IMR-90 (cell line): ENCODE measurements at places on chromosomes 5 and 9.
A peak's percentile ranks its signal among the peaks of the same experiment; 100 is the strongest.

GRCh38 chr5:1400211-1400855, 44.9 kb downstream of the SLC6A3 start:
- no peaks in the 10 kb centered on the region for H3K36me3 ChIP-seq
- H3K4me1 ChIP-seq = no peaks in the 10 kb centered on the region

DNA sequence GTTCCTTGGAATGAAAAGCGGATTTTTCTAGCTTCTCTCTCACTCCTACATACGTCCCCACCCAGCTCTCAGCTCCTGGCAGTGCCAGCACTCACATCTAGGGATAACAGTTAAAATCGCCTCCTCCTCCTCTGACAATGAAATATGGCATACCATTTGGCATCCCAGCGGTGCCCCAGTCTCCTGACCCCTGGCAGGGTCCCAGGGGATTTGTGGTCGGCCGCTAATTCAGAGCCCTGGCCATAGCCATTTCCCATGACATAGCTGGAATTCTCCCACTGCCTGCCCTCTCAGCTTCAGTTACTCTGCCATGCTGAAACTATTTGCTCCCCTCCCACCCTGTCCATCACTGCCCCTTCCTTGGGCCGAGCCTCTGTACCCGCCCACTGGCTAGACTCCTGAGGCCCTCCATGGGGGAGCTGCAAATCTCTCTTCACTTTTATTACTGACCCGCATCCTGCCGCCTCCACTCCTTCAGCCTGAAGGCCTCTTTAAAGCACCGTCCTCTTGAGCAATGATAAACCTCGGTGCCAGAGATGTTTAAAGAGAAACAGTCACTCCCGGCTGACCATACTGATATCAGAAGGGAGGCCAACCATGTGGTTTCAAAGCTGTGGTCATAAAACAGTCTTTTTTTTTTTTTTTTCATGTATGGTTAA, 139.8 kb downstream of the SLIT3 start:
- H3K27me3 ChIP-seq = no peaks in the 10 kb centered on the region
- no peaks in the 10 kb centered on the region for H3K4me1 ChIP-seq
- H3K36me3 ChIP-seq = no peaks in the 10 kb centered on the region

GRCh38 chr5:2756211-2757152, 5.0 kb upstream of the IRX2 start:
- no peaks in the 10 kb centered on the region for H3K36me3 ChIP-seq
- H3K27me3 ChIP-seq = peaks cover 40% of the 10 kb centered on the region
- DNase-seq = peak; percentile 9

DNA sequence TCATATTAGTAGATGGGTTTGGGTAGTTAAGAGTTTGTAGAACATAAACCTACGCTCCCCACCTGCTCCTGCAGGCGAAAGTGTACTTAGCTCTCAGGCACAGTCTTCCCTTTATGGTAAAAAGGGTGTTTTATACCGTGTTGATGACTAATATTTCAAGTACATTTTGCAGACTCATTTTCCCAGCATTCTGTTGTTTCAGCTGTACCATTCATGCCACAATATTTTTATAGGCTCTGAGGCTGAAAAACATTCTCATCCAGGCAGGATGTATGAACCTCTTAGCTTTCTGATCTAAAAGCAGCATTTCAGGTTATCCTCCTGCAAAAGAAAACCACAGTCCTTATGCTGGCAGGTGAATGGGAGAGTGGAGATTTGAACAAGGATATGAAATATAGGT, 231.4 kb downstream of the NR2F1-AS1 start:
- H3K4me3 ChIP-seq = no peak overlapping the region
- peak; percentile 89 for DNase-seq
- H3K4me1 ChIP-seq = no peaks in the 10 kb centered on the region; the same call in 1 of the 2 replicates
- no peaks in the 10 kb centered on the region for H3K27me3 ChIP-seq
- H3K36me3 ChIP-seq = no peaks in the 10 kb centered on the region

DNA sequence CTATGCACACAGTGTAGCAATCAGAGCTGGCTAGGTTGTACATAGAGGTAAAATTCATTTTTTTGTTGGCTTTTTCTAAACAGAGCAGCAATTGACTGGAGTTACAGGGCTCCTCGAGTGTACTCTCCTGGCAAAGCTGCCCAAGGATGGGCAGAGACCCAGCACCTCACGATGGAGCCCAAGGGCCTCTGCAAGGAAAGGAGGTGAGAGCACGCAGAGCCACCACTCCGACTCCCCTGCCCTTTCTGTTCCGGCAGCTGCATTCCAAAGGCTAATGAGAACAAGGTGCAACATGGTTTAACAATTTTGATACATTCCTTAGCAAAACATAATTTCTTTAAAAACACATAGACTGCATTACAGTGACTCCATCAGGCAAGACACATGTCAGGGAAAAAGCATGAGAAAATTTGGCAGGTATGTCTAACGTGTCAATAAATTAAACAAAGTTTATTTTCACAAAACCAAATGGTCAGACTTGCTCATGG, 47.5 kb downstream of the SAXO1 start:
- peaks cover 10% of the 10 kb centered on the region for H3K27me3 ChIP-seq
- H3K36me3 ChIP-seq = no peaks in the 10 kb centered on the region
- DNase-seq = no peak
- no peak overlapping the region for H3K4me3 ChIP-seq
- H3K27ac ChIP-seq = no peak overlapping the region
